ENCODE measurements at places on chromosomes 7 and 10.

- DNase-seq = no peak
These were observed 88.8 kb upstream of the ITGB1 start for GRCh38 chr10:33046792-33047191.

- DNase-seq = no peak
These were observed 177.9 kb downstream of the RNF133 start for GRCh38 chr7:122520971-122521555.

DNA sequence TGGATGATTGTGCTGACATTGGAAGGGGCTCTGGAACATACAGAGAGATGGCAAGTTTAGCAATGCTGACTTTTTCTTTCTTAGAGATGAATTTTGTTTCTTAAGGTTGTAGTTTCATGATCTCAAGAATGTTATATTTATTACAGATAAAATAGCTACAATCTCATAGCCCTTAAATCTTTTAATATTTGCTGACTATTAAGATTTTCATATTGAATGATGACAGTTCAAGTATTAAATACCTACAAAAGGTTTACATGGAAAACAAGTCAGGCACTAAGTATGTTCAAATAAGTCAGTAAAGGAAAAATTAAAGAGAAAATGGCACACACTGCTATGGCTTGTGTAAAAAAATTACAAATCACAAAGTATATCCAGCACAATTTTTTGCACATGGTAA is 252.1 kb upstream of the SLC26A5 start:
- no peak for DNase-seq

GRCh38 chr10:34107626-34108516 is 707.2 kb downstream of the PARD3 start:
- DNase-seq = no peak

DNA sequence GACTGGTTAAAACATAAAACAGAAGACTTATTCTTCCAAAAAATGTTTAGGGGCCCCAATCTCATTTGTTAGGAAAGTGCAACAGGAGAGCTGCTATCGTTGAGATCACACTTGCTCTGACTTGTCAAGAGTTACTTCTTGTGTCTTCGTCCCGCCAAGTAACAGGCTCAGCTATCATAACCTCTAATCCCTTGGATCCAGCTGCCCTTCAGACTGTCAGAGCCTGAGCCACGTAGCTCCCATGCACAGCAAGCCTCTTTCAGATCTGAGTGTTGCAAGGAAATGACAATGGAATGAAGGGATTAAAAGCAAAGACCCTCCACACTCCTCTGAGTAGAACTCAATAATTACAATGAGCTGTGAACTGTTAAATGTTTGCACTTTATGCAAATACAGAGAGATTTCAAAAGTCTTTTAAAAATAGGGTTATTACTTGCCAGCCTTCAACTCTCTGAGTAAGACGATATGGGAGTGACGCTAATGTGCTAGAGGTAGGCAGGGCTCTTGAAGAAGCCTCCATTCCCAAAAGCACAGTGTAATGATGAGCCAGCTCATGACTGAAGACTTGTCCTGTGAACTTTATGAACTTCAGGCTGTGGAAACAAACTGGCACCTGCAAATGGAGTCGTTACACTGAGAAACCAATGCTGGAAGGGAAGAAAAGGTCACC is 28.4 kb upstream of the CDK13 start:
- no peak for DNase-seq

Measured in fibroblast of skin of back (primary cell).